Stimulated activated CD4-positive, alpha-beta T cell treated with anti-CD3 and anti-CD28 coated beads, TNF-alpha, amount 100 ng/mL, for 24 hours (primary cell): ENCODE measurements at places on chromosomes 3 and 15.

DNA sequence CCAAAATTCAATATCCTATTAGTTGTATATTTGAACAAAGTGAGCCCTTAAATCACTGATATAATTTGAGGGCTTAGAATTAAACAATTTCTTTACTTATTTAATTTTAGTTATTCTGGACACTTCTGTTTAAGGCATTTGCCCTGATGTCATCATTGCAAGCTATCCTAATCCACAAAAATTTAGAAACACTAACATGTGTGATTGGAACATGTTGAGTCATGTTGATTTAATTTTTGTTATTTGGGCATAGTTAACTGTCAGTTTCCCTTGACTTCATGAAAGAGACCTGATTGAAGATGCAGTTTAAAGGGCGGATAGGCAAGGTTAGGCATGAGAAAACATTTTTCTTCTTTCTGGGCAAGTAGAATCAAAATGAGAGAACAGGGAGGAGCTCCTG, 682.6 kb downstream of the ROBO1 start:
- DNase-seq, result no peak

DNA sequence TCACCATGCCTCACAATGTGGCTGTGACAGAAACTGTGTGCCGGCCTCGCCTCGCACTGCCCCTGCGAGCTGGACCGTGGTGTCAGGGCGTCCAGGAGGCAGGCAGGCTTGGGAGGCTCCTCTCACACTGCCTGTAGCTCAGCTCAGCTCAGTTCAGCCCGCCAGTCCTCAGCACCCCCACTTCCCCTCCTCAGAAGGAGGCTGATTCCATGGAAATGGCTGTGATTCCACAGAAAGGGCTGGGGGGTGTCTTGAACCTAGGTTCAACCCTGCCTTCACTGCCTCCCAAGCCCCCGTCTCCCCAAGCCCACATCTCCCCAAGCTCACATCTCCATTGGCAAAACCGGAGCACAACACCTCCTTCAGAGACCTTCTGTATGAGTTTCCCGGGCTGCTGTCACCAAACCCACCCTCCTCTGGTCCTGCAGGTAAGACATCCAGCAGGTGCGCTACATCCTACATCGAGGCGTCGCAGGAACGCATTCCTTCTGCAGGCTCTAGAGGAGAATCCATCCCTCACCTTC, 94.0 kb downstream of the OCA2 start:
- no peak for DNase-seq

- no peak for DNase-seq
Measured at GRCh38 chr3:179682426-179683080, 29.7 kb downstream of the USP13 start.

GRCh38 chr3:195356151-195357086, 85.5 kb upstream of the XXYLT1 start:
- no peak for DNase-seq

DNA sequence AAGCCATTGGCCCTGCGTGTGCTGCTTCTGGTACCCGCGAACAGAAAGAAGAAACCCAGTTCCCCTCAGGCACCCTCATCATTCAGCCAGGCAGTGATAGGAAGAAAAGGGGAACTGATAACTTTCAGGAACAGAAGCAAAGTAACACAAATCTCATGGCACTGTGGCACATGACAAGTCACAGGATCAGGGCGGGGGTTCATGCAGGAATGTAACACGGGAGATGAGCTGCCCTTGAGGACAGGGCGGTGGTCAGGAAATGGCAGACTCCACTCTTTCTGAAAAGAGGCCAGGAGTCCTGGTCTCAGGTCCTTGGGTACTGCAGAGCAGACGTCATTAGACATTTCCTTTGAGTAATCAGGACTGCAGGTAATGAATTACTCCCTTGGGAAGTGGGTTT, 95.5 kb downstream of the CCNL1 start:
- no peak for DNase-seq

GRCh38 chr3:154144825-154145465, 23.8 kb downstream of the ARHGEF26 start:
- no peak for DNase-seq

DNA sequence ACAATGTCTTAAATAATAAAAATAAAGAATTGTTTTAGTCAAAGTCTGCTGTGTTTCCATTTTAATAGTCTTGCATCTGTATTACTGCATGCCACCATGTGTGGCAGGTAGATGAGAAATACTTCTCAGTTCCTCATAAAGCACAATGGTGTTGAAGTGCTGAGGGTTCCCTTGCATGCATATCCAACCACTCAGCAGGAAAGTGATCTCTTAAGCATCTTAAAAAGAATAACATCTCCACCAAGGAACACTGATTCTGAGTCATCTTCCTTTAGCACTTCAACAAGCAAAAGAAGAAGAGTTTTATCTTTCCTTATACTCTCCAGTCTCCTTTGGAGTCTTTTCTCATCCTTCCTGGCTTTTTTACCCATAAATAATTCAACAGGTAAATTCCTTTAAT, 602.0 kb downstream of the TBL1XR1 start:
- no peak for DNase-seq
